ENCODE measurements at places on chromosomes 3 and 15.

DNA sequence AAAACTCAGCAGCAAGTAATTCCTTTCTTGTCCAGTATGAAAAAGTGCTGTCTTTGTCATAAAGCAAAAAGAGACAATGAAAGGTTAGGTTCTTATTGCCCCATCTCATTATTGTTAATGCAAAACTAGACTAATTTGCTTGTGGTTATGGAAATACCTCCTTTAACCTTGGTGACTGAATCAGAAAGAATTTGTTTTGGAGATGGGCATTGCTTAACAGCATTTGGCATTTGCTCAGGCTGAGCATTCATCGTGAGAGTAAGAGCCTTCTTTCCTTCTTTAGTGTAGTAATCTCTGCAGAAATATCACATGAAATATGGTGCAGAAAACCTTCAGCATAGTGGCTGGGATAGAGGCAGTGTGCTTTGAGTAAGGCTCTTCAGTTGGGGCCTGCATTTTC lies 103.1 kb downstream of the CNTN6 start:
- no peak for DNase-seq

DNA sequence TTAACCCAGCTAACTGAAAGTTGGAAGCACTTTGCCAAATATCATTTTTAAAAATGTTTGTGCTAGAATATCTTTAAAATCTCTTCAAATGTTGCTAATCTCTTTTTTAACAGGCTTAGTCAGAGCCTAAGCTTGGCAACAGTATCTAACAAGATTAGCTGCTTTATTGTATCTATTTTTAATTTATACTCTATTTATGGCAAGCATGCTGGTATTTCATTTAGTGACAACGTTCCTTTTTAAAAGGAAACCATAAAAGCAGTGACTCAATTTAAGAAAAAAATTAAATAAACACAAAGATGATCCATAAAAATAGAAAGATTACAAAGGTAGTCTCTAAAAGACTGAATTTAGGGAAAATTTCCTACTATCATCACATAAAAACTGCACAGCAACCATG lies 40.5 kb downstream of the SLC12A6 start:
- DNase-seq, result no peak

- no peak for DNase-seq
Measured at GRCh38 chr3:126216416-126216815, 36.0 kb upstream of the ALDH1L1 start.

DNA sequence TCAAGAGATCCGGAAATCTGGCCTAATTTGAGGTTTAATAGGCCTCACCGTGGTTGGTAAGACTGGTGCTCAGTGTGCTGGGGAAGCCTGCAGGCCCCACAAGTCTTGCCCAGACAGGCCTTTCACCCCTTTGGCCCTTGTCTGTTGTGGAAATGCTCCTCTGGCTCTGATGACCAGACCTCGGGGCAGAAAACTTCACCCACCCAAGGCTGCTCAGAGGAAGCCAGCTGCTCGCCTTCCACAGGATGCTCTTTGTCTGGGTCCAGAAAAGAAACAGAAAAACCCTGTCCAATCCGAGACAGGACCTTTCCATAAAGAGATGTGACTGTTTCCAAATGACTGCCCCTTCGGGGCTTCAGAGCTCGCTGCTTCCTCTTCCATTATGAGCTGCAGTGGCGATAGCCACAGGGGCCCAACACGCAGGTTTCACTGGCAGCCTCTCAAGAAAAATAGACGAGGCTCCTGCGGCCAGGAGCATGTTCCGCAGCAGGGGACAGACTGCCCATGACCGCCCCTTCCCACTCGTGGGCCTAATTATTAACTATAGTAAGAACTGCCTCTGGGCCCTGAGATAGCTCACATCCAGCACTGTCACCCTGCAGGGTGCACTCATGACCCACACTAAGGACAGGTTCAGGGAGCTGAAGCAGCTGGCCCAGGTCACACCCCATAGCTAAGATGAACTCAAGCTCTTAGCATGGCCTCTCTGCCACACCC lies 6.8 kb upstream of the SNX22 start:
- DNase-seq, result no peak

- no peak for DNase-seq
Measured at GRCh38 chr3:161449785-161450184, 46.8 kb upstream of the OTOL1 start.

DNA sequence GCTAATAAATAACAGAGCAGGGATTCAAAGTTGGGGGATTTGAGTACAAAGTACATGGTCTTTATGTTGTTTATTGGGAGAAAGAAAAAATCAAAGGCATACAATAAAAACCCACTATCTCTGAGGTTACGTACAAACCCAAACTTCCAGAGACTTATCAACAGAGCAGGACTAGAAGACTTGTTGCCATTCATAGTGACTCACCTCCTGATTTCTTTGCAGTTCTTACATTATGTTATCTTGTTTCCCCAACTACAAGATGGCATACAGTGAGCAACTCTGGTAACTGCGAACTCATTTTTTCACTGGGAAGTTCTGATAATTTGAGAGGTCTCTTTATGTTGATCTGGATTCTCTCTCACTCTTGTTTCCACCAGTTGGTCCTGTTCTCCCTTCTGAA lies 80.6 kb upstream of the ETV5 start:
- DNase-seq, result no peak

DNA sequence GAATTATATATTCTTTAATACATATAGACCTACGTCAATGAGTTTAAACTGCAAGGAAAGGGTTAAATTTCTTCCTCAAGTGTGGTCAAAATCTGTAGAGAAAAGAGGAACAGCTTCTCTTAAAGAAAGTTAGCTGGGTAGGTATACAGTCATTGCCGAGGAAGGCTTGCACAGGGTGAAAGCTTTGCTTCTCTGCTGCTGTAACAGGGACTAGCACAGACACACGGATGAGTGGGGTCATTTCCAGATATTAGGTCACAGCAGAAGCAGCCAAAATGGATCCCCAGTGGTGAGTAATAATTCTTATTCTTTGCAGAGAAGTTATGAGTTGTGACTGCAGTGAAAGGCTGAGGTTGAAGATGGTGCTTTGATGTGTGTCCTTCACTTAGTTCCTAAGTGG lies at the start of gene CD86:
Gene CD86, plus strand, starts transcription at position 148 of the 400 bp plus-strand sequence. Its CDS starts 128 bp downstream, at position 276.
- no peak for DNase-seq
